ENCODE measurements at places on chromosomes 12 and 14.

DNA sequence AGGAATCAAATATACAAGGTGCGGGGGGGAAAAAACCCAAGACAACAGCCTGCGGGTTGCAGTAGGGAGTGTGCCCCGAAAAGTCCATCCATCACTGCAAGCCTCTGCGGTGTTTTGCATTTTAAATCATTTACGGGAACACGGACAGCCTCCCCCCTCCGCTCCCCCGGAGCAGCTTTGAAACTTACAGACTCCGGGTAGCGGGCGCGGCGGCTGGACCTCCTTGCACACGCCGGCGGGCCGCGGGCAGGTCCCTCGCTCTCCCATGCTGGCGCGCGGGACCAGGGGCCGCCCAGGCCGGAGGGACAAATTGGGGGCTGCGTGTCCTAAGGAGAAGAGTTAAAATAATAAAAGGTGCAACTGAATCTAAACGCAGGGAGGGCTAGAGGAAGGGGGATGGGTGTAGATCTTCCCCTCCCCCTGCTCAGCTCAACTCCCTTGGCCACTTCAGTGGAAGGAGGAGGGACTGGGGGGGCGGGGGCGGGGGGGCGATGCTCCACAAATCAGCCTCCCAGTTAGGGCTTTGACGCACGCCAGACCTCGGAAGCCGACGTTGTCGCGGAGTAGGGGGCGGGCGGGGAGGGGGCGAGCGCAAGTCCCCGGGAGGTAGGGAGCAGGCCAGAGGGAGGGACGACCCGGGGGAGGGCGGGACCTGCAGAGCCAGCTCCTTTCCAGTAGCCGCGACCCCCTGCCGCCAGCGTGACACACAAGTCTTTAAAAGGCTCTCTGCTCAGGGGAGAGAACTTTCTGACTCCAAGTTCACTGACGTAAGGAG lies at the start of gene KCNJ8:
Gene KCNJ8, minus strand, starts transcription at position 349 of the 775 bp plus-strand sequence. CDS start 1,090 bp downstream, outside the sequence.
- DNase-seq = no peak

DNA sequence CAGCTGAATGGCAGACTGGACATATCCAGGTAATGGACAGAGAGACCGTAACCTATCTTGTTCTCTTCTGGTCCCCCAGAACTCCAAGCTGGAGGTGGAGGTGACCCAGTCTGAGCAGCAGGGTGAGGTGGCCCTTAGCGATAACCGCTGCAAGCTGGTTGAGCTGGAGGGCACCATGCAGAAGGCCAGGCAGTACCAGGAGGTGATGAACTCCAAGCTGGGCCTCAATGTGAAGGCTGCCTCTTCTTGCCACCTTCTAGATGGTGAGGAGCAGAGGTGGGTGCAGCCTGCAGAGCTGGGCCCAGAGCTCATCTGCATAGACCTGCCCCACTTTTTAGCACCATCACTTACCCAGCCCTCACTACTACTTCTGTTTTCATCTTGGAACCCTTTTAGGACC lies 7.2 kb upstream of the KRT86 start:
- DNase-seq = no peak

DNA sequence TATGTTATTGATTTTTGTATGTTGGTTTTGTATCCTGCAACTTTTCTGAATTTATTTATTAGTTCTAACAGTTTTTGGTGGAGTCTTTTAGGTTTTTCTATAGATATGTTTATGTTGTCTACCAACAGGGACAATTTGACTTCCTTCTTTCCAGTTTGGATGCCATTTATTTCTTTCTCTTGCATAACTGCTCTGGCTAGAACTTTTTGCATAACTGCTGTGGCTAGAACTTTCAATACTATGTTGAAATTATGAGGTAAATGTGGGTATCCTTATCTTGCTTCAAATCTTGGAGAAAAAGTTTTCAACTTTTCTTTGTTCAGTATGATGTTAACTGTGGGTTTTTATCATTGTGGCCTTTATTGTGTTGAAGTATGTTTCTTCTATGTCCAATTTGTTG lies 39.9 kb upstream of the PLBD1 start:
- no peak for DNase-seq

DNA sequence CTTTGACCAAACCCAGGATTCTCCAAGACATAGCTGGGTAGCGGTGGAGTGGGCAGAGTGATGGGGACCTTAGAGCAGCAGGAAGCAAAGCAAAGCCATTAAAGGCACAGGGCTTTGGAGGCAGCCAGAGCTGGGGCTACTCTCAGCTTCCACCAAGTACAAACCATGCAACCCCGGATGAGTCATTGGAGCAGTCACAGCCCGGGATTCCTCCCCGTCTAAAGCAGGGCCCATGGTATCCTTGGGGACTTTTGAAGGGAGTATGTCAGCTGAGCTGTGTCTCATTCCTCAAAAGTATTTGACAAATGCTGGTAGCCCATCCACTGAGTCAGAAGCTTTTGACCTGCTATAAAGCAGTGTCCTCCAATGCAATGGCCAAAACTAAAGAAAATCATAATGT lies 9.7 kb upstream of the IFI27 start:
- DNase-seq = peak; percentile 45

DNA sequence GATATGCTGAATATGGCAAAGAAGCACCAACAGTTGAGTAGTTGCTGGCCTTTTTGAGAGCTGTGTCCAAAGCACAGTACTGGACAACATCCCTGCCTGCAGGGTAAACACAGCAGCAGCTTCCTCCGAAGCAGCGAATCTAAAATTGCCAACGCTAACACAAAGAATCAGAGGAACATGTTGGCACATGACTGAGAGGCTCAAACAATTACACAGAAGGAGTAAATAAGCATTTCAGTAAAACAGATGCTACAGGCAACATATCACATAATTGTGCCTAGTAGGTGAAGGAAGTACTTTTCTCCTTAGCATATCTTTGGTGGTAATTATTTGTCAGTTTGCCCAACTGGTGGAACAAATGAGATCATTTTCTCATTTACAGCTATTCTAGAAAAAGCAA lies 52.1 kb downstream of the KICS2 start:
- DNase-seq = no peak

GRCh38 chr14:98288825-98289224 lies 983.2 kb downstream of the BCL11B start:
- DNase-seq = no peak
